ENCODE measurements at places on chromosomes 4 and X. TPM values are rescaled to one million over a fixed set of nuclear protein-coding genes. Genes with fewer than 3 reads are reported as not detected.

The PPP1R2C gene
- not detected for total RNA-seq

The MXRA5 gene
- 4.9 TPM for total RNA-seq

The FAM120C gene
- 3.5 TPM for total RNA-seq

The ARHGEF6 gene
- total RNA-seq, result 1.6 TPM

The PNMA5 gene
- not detected for total RNA-seq

DNA sequence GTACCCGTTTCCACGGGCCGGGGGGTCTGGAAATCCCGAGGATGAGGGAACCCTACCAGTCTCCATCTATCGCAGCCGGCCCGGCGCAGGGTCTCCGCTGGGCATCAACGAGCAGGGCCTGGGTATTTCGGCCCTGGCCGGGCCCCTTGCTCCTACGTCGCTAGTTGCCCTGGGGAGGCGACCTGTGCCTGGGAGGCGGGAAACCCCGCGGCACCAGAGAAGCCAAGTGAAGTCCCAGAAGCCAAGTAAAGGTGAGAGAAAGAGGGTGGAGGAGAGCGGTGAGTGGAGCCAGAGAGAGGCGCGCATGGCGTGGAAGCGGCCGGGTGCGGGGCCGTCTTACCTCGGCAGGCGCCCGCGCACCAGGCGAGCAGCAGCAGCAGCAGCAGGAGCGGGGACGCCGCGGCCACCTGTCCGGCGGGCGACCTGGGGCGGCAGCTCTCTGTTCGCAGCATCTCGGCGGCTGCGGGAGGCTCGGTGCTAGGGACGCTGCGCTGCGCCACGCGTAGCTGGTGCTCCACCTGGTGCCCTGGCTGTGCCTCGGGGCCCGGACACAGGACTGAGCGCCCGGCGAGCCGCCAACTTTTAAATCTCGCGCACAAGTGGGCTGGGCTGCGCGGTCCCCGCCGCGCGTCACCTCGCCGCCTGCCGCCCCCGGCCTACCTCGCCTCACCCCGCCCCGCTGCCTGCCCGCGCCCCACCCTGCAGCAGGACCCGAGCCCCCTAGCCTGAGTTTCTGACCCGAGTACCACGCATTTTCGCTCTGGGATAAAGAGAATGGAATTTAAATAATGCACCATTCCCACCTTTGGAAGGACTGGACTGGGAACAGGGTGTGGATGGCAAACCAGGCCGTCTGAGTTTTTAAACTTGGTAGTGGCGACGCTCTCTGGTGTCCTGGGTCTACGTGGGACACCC is at the start of gene NMU:
Gene NMU (minus strand): TSS at position 558 of the 915 bp plus-strand sequence. CDS start 106 bp downstream, at position 452.
- no peak for DNase-seq

- peak; percentile 1 for DNase-seq
Observed at GRCh38 chrX:69387567-69388487, 116.3 kb upstream of the NALF2 start.

DNA sequence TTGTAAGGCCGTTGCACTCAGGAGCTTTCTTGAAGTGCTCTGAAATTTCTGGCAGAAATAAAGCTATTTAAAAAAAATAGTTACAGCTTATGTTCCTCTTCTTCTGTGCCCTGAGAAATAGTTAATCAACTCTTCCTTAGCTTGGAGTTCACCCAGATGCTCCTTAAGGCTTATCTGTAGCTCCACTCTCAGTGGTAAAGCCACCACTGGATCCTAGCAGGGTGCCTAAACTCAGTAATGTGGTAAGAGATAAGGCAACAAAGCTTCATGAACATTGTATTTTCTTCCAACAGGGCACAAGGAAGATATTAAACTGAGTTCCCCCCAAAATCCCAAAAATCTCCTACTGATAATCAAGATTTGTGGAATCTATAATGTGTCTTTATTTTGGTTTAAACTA is 299.5 kb downstream of the MAPK10 start:
- no peak for DNase-seq

GRCh38 chr4:76762137-76763130 is 135.5 kb downstream of the SOWAHB start:
- no peak for DNase-seq

DNA sequence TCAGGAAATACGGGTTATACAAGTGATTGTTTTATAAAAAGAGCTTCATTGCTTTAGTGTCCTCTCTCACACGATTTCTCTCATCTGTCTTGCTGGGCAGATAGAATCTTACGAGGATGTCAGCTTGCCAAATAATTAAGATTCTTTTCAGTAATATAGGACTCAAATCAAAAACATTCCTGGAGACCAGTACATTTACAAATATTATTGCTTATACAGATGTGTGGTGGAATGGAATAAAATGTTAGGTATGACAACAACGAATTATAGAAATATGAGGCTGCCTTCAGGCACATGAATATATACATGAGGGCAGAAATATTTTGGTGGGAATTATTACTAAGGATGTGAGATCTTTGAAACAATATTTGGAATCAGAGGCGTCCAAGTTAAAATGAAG is 88.9 kb downstream of the GC start:
- DNase-seq, result no peak

DNA sequence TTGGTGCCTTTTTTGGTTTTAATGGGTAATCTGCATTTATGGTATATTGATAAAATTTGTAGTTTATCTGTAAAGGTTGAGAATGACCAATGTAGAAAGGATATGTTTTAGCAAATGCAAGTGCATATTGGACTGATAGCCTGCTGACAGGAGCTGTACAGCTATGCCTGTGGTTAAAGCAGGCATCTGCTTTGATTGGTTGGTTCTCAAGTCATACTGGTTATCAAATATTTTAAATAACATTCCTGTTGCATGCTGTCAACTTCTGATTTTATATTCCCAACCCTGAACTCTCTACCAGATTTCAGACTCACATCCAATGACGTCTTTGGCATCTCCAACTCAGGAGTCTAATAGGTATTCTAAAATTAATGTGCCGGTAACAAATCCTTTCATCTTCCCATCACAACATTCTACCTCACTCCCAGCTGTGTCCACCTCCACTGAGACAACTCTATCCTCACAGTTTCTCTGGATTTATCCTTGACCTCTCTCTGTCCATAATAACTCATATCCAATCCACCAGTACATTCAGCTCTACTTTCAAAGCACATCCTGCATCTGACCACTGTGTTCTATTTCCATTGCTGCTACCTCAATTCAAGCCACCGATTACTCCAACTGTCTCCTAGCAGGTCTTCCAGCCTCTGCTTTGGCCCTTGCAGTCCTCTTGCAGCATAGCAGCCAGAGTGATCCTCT is 125.7 kb downstream of the CAMK2D start:
- no peak for DNase-seq

GRCh38 chrX:53440101-53440500 is 5.9 kb upstream of the HSD17B10 start:
- DNase-seq, result no peak

- no peak for DNase-seq
Observed at GRCh38 chr4:109803924-109804571, 2.2 kb upstream of the CFI start.

DNA sequence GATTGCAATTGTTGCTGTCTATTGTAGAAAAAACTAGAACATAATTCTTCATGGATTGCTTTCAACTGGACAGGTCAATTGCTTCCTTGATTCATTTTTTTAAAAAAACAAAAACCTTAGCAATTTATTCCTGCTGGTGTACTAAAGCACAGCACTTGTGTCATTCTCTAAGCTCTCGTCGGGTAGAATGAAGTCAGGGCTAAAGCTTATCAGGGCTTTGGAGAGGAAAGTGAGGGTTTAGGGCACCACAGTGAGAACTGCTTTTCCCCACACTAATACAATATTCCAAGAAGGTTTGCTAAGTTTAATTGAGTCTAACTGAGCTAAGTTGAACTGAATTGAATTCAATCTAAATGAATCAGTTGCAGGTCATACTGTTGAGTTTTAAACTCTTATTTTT is 76.4 kb upstream of the TLR3 start:
- DNase-seq, result no peak
